ENCODE measurements at places on chromosomes 4 and X. TPM values are rescaled to one million over a fixed set of nuclear protein-coding genes. Genes with fewer than 3 reads are reported as not detected.

- no peak for DNase-seq
Observed at GRCh38 chr4:145071560-145071959, 26.4 kb downstream of the ANAPC10 start.

DNA sequence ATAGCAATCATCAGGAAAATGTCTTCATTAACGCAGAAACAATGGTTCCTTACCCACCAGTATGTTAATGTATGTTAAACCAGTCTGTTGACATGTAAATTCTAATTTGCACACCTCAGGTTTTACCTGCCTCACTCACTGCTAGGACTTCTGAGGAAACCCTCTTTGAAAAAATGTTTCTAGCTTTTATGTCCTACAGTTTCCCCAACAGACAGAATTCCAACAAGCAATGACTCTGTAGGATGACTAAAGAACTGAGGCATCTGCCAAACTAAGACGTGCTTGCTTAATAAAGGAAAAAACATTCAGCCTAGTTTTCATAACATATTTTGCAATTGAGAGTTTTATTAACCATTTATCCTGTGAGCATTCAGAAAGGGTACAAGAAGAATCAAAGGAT, 20.6 kb upstream of the SOX3 start:
- DNase-seq: no peak

GRCh38 chr4:124708517-124709300, 3.8 kb downstream of the ANKRD50 start:
- DNase-seq: no peak

Gene RBMX2
- total RNA-seq: 14.9 TPM

Gene AASDH
- 9.5 TPM for total RNA-seq

DNA sequence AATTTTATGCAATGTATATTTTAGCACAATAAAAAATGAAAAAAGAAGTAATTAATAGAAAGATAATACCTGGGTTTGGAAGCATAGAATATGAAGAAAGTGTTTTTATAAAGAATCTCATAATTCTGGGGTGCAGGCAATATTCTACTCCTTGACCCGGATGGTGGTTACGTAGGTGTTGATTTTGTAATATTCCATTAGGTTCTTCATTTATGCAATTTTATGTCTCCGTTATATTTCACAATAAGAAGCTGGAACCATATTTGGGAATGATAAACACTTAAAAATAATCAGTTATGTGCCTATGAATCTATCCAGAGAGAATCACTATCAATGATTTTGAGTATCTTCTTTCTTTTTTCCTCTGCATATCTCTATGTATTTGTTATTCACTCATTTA, 38.5 kb downstream of the CHRNA9 start:
- no peak for DNase-seq
